ENCODE measurements at places on chromosomes 7 and 10. TPM values are rescaled to one million over a fixed set of nuclear protein-coding genes. Genes with fewer than 3 reads are reported as not detected.

- no peaks in the 10 kb centered on the region for H3K27me3 ChIP-seq
- no peak overlapping the region for H3K4me3 ChIP-seq
- no peaks in the 10 kb centered on the region for H3K36me3 ChIP-seq
- no peaks in the 10 kb centered on the region for H3K4me1 ChIP-seq
- no peak for DNase-seq
Measured at GRCh38 chr7:158350166-158350900, 237.3 kb downstream of the PTPRN2 start.

GRCh38 chr7:22612776-22613175 is 112.8 kb upstream of the STEAP1B start:
- H3K27ac ChIP-seq: no peak overlapping the region
- H3K4me1 ChIP-seq: no peaks in the 10 kb centered on the region
- no peaks in the 10 kb centered on the region for H3K27me3 ChIP-seq
- DNase-seq: no peak
- H3K36me3 ChIP-seq: no peaks in the 10 kb centered on the region

The GPR141 gene
- total RNA-seq: not detected

The LRRC4 gene
- total RNA-seq: 1.6 TPM

The HIP1 gene
- 4.3 TPM for total RNA-seq
